Natural killer cell (primary cell): ENCODE measurements at places on chromosomes 16 and 17.

GRCh38 chr16:70473446-70474319, 19.3 kb downstream of the FCSK start:
- peaks cover 14% of the 10 kb centered on the region for H3K36me3 ChIP-seq
- H3K27me3 ChIP-seq, result no peaks in the 10 kb centered on the region
- H3K4me3 ChIP-seq, result no peak overlapping the region
- H3K4me1 ChIP-seq, result peaks cover 5% of the 10 kb centered on the region

DNA sequence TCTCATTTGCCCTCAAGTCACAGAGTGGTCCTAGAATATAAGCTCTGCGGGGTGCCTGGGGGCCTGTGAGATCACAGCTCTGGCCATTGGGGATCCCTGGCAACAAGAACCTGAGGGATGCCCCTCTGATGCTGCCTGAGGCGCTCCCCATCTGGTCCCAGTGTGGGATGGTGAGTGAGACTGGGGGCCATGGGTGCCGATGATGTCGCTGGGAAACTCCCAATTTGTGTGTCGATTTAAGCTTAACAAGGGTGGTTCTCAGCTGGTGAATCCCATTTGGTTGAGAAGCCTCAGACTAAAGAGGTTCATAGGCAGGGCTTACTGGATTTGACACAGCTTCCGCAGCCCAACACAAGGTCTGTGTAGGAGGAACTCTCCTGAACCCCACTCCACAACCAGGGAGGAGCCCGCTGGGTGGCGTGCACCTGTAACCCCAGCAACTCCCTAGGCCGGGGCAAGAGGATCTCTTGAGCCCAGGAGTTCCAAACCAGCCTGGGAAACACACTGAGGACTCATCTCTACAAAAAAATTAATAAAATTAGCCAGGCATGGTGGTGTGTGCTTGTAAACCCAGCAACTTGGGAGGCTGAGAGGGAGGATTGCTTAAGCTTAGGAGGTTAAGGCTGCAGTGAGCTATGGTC, 63.7 kb upstream of the SIAH1 start:
- H3K27me3 ChIP-seq, result no peaks in the 10 kb centered on the region
- no peak for DNase-seq
- H3K4me3 ChIP-seq, result no peak overlapping the region

GRCh38 chr16:58442547-58442946, 50.3 kb downstream of the GINS3 start:
- H3K4me1 ChIP-seq, result no peaks in the 10 kb centered on the region
- no peak overlapping the region for H3K27ac ChIP-seq
- H3K27me3 ChIP-seq, result no peaks in the 10 kb centered on the region

DNA sequence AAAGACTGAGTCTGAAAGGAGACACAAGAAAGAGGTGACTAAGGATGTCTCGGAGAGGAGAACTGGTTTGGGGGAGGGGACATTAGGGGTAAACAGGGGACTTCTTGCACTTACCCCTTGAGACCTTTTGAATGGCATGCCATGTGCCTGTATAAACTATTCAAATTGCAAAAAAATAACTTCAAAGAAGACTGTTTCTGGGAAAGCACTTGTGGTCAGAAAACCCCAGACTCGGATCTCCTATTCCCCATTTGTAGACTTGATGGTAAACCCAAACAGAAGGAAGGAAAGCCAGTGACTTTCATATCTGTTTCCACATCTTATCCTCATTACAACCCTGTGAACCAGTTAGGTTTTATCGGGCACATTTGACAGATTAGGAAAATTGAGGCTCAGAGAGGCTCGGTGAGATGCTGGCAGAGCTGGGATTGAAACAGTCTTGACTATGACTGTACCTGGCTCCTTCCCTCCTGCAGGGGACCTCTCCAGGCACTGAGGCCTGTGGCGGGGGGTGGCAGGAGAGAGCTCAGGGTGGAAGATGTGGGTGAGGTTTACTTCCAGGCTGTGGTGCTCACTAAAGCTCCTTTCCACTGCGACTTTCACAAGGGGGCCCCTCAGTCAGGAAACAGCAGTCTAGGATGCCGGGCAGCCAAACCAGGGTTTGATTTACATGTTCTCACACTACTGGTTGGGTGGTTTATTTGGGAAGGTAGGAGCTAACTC, 30.5 kb upstream of the PLCG2 start:
- peaks cover 28% of the 10 kb centered on the region for H3K4me1 ChIP-seq
- no peak for DNase-seq
- no peaks in the 10 kb centered on the region for H3K36me3 ChIP-seq
- no peaks in the 10 kb centered on the region for H3K27me3 ChIP-seq

DNA sequence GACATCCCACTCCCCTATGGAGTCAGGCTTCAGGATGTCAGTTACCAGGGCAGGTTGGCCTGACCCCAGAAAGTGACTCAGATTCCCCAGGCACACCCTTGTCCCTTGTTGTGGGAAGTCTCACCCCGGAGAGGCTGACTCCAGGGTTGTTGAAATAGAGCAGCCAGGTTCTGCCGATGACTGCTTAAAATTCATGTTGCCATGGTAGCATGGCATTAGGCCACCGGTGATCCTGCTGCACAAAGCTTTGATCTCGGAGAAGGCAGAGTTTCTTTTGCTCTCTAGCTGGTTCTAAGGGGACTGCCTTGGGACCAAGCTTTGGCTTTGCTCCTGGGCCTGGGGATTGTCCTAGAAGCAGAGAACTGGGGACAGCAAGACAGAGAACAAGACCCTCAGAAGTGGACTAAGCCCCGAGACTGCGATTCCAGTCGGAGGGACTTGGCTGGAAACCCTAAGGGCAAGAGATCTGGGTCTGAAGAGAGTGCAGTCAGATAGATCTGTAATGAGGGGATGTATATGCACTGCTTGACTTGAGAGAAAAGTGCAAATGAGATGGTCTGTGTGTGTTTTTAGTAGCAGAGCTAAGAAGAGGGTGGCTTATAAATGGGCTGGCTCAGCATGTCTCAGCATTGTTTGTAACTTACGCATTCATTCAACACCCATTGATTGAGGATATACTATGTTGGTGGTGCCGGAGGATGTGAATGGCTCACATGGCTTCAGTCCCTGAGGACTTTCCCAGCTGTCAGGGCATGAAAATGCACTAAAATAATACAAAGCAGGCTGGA, 106.9 kb downstream of the RGS9 start:
- H3K27ac ChIP-seq, result no peak overlapping the region
- no peaks in the 10 kb centered on the region for H3K27me3 ChIP-seq
- no peak overlapping the region for H3K4me3 ChIP-seq
- no peaks in the 10 kb centered on the region for H3K36me3 ChIP-seq

DNA sequence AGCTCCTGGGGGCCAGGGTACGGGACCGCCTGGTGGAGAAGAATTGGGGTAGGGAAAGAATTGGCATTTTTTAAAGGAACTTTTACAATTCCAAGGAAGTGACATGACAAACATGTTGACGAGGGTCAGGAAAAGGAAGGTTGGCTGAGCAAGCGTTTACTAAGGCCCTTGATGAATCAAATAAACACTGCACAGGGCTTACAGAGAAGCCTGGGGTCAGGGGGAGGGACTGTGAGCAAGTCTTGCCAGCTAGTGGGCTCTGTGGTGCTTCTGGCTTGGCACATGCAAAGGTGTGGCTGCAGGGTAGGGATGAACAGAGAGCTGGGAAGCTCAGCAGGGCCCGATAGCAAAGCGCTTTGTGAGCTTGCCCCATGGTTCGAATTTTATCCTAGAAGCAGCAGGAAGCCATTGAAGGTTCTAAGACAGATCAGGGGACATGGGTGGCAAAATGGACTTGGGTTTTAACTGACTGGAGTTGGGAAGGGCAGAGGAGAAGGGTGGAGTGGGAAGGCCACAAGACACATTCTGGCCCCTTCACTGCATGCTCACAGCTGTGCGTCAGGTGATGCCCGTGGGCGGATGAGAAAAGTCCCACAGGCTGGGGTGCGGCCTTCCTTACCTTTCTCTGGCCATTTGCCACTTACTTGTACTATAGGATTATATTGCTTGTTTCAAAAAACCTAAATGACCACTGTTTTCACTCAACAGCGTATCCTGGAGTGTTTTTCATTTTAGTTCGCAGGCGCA, 117.8 kb downstream of the SOCS1 start:
- no peak overlapping the region for H3K27ac ChIP-seq
- H3K4me1 ChIP-seq, result peaks cover 42% of the 10 kb centered on the region
- no peaks in the 10 kb centered on the region for H3K27me3 ChIP-seq
- DNase-seq, result no peak
- H3K36me3 ChIP-seq, result peaks cover 7% of the 10 kb centered on the region

GRCh38 chr16:80300456-80300855, 240.3 kb upstream of the DYNLRB2 start:
- no peaks in the 10 kb centered on the region for H3K36me3 ChIP-seq
- DNase-seq, result no peak
- no peak overlapping the region for H3K27ac ChIP-seq
- no peaks in the 10 kb centered on the region for H3K27me3 ChIP-seq
- H3K4me3 ChIP-seq, result no peak overlapping the region
- H3K4me1 ChIP-seq, result no peaks in the 10 kb centered on the region
